ENCODE measurements at places on chromosomes 2 and 18. TPM values are rescaled to one million over a fixed set of nuclear protein-coding genes. Genes with fewer than 3 reads are reported as not detected.

Gene B4GALT6
- total RNA-seq = 3.9 TPM

Gene SERPINB12
- total RNA-seq = not detected

Gene UPP2
- total RNA-seq = 0.10 TPM

Gene CNTNAP5
- total RNA-seq = not detected

Gene EFHD1
- 33.6 TPM for total RNA-seq

Gene ANKRD30BL
- 1.4 TPM for total RNA-seq

Gene CCDC195
- not detected for total RNA-seq

Gene IL1A
- 0.69 TPM for total RNA-seq

Gene ESCO1
- total RNA-seq = 16.2 TPM

Gene CHRNG
- not detected for total RNA-seq

Gene PIEZO2
- total RNA-seq = 8.5 TPM

Gene UCN
- total RNA-seq = 1.5 TPM

Gene ZCCHC2
- total RNA-seq = 22.3 TPM

Gene TSPYL6
- total RNA-seq = 0.10 TPM

Gene ZNF512
- total RNA-seq = 40.2 TPM

Gene PLA2R1
- total RNA-seq = 20.4 TPM

Gene SPTBN1
- 196 TPM for total RNA-seq

Gene CFAP53
- total RNA-seq = 0.67 TPM

Gene HOXD12
- total RNA-seq = not detected

Gene IL36G
- total RNA-seq = not detected

Gene ATP5MC3
- total RNA-seq = 59.0 TPM

Gene UGT1A4
- total RNA-seq = not detected

Gene ALPP
- 8.5 TPM for total RNA-seq

Gene UGT1A10
- not detected for total RNA-seq

Gene DNAH7
- 1.6 TPM for total RNA-seq

Gene MRPS9
- 25.1 TPM for total RNA-seq

Gene MFSD2B
- total RNA-seq = not detected

Gene CYS1
- 13.0 TPM for total RNA-seq

Gene LOXL3
- total RNA-seq = 5.8 TPM

Gene METTL8
- total RNA-seq = 14.5 TPM

Gene RPRM
- total RNA-seq = 36.4 TPM

Gene KCTD1
- total RNA-seq = 10.7 TPM

Gene FEV
- not detected for total RNA-seq

Gene GCG
- total RNA-seq = not detected

Gene TAF4B
- total RNA-seq = 19.1 TPM
